ENCODE measurements at places on chromosomes 12 and 14.

DNA sequence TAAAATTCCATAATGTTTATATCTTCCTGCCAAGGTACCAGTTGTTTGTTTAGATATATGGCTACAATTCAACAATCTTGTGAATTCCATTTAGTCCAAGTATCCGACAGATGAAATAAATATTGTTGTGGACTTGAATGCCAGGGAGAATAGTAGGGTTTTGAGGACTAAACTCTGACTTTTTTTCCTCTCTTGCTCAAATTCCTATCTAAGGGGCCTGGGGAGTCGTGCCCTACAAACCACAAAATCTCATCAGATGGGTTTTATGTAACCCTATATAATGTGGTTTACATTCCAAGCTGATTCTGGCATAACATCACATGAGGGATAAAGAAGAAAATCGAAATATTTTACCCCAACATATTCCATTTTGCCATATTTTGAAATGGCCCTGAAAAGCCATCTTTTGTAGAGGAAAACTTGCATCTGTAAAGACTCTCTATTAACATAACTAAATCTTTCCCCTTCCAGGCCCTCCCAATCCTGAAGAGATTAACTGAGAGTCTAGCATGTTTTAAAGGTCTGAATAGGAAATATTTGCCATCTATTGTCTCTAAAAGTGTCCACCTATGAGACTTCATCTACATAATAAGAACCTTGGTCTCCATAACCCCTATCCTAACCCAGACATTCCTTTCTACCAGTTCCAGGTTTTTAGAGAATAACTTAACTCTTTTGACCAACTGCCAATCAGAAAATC is 184.7 kb upstream of the KITLG start:
- DNase-seq: no peak

DNA sequence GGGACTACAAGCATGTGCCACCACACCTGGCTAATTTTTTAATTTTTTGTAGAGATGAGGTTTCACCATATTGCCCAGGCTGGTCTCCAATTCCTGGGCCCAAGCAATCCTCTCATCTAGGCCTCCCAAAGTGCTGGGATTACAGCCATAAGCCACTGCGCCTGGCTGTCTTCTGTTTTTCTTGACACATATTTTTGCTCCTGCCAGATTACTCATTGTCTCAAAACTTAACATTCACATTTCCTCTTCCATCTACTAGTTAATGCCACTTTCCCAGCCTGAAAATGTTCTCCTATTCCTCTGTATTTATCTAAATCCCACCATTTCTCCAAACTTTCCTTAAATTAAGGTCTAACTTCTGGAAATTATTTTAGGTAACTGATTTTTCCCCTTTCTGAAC is 36.2 kb upstream of the KCNH3 start:
- no peak for DNase-seq

GRCh38 chr14:52467515-52468266 is 84.6 kb downstream of the TXNDC16 start:
- DNase-seq: no peak

DNA sequence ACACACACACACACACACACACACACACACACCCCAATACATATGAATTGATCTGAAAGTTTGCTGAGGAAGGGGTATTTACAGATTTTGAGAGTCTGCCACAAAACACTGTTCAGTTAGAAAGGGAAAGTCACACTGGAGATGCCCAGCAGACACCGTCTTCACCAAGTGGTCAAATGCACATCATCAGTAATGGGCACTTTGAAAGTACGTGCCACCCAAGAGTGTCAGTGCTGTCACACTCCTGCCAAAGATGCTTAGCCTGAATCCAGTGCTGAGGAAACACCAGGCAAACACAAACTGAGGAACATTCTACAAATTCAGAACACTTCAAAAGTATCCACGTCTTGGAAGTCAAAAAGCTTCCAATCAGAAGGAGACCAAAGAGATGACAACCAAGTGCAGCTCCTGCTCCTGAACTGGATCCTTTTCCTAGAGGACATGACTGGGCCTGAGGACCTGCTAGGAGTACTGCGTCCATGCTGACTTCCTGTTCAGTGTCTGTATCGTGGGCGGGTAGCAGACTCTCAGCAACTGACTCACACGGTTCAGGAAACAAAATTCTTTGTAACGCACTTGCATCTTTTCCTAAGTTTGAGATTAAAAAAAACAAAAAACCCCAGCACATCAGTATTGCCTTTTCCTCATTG is 18.6 kb downstream of the PSMC1 start:
- no peak for DNase-seq

DNA sequence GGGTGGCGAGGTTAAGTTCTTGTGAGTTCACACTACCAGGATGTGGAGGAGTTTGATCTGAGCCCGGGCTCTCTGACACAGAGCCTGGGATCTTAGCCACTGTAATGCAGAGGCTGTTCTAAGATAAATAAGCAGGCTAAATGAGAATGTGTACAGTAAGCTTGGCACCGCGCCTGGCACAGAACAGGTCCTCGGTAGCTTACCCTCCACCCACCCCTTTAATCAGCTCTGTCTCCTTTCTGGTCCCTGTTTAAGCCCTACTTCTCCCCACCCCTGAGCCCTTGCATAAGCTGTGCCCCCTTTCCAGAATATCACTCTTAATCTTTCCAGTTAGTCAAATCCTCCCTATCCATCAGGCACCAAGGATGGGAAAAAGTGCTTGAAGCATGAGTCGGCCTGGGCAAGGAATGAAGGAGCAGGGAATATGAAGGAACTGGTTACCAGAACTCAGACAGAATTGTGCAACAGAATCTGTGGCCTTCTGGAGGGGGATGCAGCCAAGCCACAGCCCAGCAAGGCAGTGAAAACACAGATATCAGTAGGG is 32.8 kb upstream of the CMKLR1 start:
- no peak for DNase-seq

DNA sequence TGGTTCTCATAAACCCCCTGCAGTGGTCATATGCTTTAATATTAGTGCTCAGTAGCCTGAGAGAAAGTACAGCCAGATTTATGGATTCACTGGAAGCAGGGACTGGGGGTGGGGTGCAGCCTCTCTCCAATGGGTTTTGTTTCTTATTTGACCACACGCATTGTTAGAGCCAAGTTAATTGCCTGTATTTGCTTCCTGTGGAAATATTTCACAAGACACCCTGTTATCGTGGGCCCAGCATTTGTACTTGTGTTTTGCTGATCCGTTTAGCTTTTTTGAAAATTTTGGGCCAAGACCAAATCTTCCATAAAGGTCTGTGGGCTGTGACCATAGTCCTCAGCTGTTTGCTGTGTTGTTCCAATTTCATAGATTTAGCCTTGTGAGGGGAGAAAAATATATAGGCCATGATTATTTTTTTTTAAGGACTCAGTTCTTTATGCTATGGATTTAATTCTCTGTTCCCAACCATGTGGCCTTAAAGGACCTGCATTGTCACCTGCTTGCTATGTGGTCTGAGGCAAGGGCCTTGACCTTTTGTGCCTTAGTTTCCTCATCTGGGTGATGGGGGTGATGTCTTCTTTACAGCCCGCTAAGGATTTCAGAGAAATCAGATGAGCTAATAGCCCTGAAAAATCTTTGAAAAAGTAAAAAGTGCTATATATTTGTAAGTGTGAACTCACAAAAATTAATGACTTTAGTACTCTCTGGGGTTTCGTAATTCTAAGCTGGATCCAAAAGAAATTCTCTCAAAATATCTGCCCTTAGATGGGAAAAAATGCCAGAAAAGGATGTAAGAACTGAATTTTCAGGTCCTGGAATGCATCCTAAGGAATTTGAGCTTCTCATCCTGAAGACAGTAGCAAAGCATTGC is 370.2 kb downstream of the DPF3 start:
- DNase-seq: no peak

DNA sequence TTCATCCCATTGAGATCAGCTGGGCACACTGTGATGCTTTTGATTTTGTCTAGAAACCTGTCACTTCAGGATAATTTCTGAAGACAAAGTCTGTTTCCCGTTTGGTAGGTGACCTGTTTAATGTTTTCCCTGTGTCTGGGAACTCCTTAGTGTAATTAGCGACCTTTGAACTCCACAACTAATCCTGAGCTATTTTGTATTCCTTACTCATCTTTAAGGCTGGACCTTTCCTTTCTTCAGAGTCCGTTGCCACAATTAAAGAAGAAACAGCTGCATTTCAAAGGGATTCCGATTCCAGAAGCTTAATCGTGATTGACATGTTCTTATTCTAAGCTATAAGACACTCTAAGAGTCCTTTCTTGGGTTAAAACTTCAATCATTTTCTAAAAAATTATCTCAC is 22.0 kb downstream of the AP5M1 start:
- no peak for DNase-seq

- DNase-seq: no peak
Measured at GRCh38 chr12:93777254-93777653, 100.1 kb downstream of the CRADD start.

- DNase-seq: no peak
Measured at GRCh38 chr14:104571246-104571645, 8.3 kb upstream of the C14orf180 start.

DNA sequence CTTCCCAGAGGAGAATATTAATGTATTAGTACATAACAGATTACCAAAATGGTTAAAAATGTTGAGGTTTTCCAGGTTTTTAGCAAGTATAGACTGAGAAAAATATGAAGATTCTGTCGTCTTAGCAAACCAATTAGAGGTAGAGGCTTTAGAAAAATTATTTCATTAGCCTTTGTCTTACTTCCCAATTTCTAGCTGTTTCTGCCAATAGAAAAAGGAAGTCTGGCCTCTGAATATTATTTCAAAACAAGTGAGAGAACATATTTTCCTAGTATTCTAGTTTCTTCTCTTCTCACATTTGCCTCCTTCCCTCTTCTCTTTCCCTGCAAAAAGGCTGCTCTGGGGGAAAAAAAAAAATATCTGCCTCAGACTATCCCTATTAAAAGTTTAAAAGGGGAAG is 16.4 kb downstream of the IPO8 start:
- no peak for DNase-seq

GRCh38 chr12:130973906-130974305 is 20.2 kb downstream of the ADGRD1 start:
- no peak for DNase-seq

DNA sequence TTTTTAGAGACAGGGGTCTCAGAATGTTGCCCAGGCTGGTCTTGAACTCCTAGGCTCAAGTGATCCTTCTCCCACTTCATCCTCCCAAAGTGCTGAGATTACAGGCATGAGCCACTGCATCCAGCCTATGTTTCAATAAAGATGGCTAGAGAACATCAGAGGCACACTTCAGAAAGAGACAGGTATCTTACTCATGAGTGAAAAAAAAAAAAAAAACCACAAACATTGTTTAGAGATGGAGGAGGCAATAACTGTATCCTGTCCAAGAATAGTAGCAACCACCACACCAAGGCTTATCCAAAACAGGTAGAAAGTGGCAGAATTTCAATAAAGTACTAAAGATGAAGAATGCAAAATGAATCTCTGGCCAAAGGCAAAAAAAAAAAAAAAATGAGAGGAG is 30.3 kb downstream of the EEA1 start:
- DNase-seq: no peak

DNA sequence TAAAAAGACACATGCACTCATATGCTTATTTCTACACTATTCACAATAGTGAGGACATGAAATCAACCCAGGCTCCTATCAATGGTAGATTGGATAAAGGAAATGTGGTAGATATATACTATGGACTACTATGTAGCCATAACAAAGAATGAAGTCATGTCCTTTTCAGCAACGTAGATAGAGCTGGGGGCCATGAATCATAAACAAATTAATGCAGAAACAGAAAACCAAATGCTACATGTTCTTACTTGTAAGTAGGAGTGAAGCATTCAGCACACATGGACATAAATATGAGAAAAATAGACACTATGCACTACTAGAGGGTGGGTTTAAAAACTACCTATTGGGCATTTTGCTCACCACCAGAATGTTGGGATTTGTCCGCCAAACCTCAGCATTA is 278.0 kb upstream of the MIS18BP1 start:
- DNase-seq: no peak

GRCh38 chr12:117394491-117394890 is 33.1 kb upstream of the NOS1 start:
- no peak for DNase-seq

GRCh38 chr12:27436029-27436428 is 10.5 kb upstream of the SMCO2 start:
- DNase-seq: no peak

DNA sequence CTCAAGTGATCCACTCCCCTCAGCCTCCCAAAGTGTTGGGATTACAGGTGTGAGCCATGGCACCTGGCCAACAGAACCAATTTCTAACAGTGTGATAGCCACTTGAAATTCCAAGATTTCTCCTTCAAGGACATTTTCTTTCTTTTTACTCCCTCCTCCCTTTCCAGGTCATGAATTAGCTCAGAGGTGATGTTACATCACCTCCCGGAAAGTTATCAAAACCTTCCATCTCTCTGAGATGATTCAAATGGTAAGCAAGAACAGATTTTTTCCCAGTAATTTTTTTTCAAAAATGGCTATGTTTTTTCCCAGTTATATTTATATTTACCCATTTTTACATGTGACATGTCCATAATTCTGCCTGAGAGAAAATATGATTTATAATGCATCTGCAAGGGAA is 15.6 kb upstream of the SMAGP start:
- DNase-seq: no peak

- DNase-seq: peak; percentile 12
Measured at GRCh38 chr14:88463318-88463717, 77.9 kb downstream of the SPATA7 start.

DNA sequence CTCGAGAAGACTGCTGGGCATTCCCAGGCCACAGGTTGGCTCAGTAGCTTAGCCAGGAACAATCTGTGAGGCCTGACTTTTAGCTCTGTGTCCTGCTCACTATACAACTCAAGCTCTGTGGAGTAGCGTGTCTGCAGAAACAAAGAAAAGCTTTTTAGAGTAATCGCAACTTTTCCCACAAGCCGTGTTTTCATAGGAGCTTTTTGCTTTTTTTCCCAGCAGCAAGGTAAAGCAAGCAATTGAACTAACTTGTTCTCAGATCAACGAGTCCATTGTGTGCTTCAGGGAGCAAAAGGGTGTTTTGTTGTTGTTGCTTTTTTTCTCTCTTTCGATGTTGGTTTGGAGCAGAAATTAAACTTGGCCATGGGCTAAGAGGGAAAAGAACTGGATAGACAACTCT is 97.3 kb upstream of the BCL2L14 start:
- DNase-seq: no peak

- peak; percentile 68 for DNase-seq
Measured at GRCh38 chr12:6821591-6822425, at the start of gene GPR162. Gene GPR162 (plus strand): TSS chr12:6821821. CDS start chr12:6823899, 2,078 bp downstream.

GRCh38 chr12:32483499-32483898 is 84.1 kb downstream of the FGD4 start:
- DNase-seq: no peak

DNA sequence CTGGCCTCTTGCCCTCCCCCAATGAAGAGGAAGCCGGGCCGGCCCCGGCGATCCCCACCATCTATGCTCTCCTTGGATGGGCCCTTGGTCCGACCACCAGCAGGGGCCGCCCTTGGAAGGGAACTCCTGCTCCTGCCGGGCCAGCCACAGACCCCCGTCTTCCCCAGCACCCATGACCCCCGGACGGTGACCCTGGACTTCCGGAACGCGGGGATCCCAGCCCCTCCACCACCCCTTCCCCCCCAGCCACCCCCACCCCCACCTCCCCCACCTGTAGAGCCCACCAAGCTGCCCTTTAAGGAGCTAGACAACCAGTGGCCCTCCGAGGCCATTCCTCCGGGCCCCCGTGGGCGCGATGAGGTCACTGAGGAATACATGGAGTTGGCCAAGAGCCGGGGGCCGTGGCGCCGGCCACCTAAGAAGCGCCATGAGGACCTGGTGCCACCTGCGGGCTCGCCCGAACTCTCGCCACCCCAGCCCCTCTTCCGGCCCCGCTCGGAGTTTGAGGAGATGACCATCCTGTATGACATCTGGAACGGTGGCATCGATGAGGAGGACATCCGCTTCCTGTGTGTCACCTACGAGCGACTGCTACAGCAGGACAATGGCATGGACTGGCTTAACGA is 19.4 kb downstream of the SETD1B start:
- no peak for DNase-seq

GRCh38 chr12:58496411-58497190 is 423.7 kb downstream of the LRIG3 start:
- no peak for DNase-seq

Data from neural crest cell (in vitro differentiated cells).